ENCODE measurements at places on chromosomes 13 and 19.

GRCh38 chr13:85508683-85509329, 290.4 kb downstream of the SLITRK6 start:
- no peak for DNase-seq

GRCh38 chr13:99974939-99975561, 3.5 kb upstream of the ZIC5 start:
- no peak for DNase-seq

DNA sequence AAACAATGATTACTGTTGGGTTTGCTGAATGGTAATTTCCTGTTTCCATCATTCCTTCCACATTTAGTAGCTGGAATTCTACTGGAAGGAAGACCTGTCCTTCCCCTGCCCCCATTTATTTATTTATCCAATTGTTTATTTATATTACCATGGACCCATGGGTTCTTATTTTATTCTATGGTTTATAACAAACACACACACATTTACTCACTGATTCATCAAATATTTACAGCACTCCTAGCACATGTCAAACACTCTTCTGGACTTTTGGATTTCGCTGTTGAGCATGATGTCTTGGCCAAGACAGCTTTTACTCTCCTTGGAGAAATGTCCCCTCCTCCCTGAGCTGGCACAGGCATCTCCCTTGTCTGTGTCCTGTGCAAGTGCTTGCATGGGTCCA, 227.8 kb upstream of the MAB21L1 start:
- DNase-seq = no peak

- DNase-seq = no peak
These were observed 13.1 kb upstream of the FBXL3 start for GRCh38 chr13:77040076-77040475.

DNA sequence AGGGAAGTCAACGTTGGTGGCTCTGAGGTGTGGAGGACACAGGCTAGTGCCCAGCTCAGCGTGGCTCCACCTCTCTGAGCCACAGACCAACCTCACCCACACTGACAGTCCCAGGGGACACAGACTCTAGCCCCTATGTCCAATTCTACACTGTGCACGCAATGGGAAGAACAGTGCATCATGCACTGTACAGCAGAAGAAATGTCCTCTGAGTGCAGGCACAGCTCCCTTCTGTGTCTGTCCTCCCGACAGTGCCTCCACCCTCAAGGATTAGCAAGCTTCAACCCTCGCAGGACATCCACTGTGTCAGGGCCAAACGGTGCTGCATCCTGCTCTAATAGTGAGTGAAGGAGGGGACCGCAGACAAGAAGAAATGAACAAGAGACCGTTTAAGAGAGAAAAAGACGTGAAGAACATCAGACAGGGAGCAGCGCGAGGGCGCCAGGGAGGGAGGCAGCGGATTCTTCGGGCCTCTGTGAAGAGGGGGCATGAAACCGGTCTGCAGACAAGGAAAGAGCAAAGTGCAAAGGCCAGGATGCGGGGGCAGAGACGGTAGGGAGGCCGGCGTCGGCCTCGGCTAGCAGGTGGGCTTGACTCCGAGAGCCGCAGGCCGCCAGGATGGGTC, 681 bp downstream of the ZNF837 start:
- DNase-seq = no peak

GRCh38 chr13:63595811-63596210, 2180.2 kb upstream of the PCDH20 start:
- no peak for DNase-seq

DNA sequence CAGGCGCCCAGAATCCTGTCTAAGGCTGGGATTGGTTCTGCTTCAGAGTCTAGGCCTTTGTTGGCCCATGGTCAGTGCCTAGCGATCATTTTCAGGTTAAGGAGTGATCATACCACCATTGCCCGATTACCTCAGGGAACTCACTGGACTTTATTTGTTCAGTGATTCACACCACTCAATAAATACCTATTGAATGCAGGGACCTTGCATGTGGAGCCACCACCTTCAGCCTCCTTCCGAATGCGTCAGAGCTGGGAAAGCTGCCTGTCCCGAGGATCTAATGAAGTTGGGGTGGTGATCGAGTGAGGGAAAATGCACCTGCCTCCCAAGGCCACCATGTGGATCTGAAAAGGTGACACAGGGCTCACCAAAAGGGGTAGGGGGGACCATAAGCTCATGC, 40.0 kb upstream of the POU2F2 start:
- DNase-seq = no peak

DNA sequence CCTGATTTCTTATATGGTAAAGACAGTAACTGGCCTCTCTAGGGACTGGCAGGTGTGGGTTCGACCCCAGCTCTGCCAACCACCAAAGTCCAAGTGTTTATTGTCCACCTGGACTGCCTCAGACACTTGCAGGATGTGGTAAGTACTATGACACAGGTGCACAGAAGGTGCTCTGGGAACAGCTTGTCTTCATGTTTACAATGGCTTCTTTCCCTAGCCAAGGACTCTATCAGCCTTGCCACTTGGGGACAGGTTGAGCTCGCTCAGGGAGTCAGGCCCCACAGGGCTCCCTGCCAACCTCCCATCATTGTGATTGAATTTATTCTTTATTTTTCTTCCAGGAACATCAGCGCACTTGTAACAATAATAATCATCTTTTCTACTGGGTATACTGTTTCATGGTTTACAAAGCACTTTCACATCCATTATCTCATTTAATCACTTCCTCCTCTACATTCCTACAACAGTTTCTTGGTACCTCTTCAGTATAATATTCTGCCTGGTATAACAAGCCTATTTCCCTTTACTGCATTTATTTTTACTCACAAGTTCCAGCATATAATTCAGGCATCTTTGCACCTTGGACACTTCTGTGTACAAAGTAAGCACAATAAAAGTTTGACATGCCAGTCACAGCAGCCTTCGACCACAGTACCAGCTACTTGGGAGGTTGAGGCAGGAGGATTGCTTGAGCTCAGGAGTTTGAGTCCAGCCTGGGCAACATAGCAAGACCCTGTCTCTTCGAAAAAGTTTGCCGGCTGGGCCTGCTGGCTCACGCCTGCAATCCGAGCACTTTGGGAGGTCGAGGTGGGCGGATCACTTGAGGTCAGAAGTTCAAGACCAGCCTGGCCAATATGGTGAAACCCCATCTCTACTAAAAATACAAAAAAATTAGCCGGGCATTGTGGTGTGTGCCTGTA, 24.2 kb upstream of the GATAD2A start:
- DNase-seq = no peak

DNA sequence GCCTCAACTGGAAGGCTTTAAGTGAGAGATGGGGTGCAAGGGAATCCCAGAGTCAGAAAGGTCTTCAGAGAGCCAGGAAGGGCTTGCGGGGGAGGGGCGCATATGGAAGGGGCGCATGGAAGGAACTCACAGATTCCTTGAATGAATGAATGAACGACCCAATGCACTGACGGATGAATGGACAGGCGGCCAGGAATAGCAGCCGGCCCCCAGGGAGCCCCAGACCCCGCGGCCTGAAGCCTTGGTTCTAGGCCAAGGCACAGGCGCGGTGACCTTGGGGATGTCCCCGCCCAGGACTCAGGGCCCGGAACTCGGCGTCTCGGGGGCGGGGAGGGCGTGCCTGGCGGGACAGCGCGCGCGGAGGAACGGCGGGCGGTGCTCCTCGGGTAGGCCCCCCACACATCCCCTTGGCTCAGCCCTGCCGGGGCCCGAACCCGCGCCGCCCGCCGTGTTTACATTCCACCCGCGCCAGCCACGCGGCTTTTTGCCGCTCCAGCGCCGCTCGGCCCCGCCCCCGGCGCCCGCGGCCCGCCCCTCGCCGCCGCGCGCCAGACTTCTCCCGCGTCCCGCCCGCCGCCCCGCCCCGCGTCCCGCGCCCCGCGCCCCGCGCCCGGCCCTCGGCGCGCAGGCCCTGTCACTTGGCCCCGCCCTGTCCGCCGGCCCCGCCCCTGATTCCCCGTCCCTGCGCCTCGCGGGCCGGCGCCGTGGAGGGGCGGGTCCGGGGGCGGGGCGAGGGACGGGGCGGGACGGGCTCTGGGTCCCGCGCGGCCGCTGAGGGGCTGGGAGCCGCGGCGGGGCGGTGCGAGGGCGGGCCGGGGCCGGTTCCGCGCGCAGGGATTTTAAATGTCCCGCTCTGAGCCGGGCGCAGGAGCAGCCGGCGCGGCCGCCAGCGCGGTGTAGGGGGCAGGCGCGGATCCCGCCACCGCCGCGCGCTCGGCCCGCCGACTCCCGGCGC, at the start of gene CCNE1:
CCNE1 (plus strand) TSS at position 867 of the 955 bp plus-strand sequence. CDS start 565 bp downstream, outside the sequence.
- peak; percentile 89 for DNase-seq

DNA sequence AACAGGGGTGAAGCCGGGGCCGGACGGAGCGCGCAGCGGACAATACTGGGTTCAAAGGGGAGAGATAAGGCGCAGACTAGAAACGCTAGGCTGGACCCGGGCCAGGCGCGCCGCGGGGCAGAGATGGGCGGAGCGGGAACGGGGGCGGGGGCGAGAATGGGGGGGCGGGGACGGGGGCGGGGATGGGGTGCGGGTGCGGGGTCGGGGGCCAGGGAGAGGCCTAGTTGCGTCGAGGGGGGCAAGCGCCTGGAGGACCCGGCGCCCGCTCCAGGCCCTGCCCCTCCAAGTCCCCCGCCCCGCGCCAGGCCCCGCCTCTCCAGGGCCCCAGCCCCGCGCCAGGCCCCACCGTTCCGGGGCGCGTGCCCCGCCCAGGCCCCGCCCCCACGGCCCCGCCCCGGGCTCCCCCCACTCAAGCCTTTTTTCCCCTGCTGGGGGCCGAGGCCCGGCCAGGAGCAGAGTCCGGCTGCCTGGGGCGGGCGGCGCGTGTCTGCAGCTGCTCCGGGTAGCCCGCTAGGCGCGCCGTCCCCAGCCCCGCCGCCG, at the start of gene CERS4:
CERS4 (plus strand) TSS at position 449 of the 540 bp plus-strand sequence. CDS start 41,707 bp downstream, outside the sequence.
- peak; percentile 64 for DNase-seq

GRCh38 chr13:37910790-37911189, 41.2 kb upstream of the TRPC4 start:
- no peak for DNase-seq

DNA sequence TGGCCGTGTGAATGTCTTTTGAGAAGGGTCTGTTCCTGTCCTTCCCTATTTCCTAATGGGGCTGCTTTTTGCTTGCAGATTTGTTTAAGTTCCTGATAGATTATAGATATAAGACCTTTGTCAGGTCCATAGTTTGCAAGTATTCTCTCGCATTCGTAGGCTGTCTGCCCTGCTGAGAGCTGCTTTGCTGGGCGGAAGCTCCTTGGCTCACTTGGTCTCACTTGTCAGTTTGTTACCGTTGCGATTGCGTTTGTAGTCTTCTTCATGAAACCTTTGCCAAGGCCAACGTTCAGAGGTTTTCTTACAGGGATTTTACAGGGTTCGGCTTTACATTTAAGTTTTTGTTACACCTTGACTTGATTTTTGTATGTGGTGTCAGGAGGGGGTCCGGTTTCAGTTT, 44.0 kb upstream of the TFDP1 start:
- DNase-seq = no peak

- DNase-seq = peak; percentile 62
These were observed at the start of gene TNPO2 for GRCh38 chr19:12723641-12724426. Gene TNPO2 (minus strand): TSS chr19:12723932. CDS start chr19:12720977, 2,955 bp downstream.

GRCh38 chr19:38734426-38735256, 9.6 kb downstream of the CAPN12 start:
- no peak for DNase-seq

DNA sequence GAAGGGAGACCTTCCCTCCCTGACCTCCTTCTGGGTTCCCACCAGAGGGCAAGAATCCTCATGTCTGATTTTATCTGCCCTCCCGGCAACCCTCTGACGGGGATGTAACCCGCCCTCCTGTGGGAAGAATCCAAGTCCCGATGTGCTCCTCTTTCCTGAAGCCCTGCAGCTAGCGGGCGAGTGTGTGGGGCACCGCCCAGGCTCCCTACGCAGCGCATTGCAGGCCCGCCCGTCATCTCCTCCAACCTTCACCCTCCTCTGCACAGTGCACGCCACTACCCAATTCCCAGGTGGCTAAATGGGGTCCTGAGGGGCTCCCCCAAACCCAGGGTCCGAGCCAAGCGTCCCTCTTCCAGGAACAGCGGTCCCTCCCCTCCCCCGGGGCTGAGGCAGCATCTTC, 7.3 kb downstream of the LAIR1 start:
- no peak for DNase-seq

DNA sequence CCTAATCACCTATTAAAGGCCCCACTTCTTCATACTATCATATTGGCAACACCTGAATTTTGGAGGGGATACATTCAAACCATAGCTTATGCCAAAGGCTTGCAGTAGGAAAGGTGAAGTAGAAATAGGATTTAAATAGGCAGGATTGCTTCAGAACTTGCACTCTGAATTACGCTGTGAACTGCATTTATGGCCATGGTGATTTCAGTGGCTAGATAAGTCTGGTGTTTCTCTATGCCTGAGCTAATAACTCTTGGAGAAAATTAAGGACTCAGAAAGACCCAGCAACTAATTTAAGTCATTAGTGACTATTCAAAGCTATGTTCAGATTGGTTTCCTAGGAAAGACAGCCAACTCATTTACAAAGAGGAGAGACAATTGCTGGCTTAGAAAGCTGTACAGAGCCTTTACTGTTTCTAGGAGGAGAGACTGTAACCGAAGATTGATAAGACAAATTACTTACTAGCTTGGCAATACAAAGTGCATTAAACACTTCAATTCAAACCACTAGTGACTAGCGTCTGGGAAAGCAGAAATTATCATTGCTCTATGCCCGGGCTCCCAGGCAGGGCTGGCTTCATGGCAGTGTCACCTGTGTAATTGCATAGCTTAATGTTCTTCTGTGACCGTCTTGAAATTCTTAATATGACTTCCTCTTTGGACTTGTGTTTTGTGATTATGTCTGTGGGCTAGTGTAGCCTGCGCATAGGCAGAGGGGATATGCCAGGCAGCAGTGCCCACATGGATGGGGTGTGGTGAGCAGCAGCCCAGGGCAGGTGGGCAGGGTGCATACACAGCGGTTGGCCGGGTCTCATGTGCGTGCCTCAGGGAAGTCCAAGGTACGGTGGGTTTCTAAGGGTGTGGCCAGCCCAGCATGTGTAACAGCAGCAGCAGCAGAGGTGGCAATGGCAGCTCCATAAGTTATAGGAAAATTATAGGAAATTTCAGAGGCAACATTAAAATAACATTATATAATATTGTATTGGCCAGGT, 60.1 kb downstream of the KL start:
- no peak for DNase-seq

- no peak for DNase-seq
These were observed 267.3 kb downstream of the DLEU7 start for GRCh38 chr13:50576156-50576555.

DNA sequence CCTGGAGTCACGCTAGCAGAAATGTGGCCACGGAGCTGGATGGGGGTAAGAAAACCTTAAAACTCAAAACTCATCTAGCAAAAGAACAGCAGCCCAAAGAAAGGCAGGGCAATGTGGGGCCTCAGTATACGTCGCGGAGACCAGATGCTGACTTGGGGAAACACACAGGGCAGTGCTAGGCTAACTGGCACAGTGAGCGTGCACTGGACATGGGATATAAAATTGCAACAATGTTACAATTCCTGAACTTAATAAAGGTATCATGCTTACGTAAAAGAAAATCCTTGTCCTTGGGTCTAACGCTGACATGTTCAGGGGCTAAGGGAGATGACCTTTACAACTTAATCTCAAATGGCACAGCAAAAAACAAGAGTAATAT, 40.5 kb downstream of the COL4A1 start:
- no peak for DNase-seq

All from stimulated activated CD4-positive, alpha-beta T cell treated with anti-CD3 and anti-CD28 coated beads, TNF-alpha, amount 100 ng/mL, for 4 hours (primary cell).